ENCODE measurements at places on chromosomes 1 and 21.

DNA sequence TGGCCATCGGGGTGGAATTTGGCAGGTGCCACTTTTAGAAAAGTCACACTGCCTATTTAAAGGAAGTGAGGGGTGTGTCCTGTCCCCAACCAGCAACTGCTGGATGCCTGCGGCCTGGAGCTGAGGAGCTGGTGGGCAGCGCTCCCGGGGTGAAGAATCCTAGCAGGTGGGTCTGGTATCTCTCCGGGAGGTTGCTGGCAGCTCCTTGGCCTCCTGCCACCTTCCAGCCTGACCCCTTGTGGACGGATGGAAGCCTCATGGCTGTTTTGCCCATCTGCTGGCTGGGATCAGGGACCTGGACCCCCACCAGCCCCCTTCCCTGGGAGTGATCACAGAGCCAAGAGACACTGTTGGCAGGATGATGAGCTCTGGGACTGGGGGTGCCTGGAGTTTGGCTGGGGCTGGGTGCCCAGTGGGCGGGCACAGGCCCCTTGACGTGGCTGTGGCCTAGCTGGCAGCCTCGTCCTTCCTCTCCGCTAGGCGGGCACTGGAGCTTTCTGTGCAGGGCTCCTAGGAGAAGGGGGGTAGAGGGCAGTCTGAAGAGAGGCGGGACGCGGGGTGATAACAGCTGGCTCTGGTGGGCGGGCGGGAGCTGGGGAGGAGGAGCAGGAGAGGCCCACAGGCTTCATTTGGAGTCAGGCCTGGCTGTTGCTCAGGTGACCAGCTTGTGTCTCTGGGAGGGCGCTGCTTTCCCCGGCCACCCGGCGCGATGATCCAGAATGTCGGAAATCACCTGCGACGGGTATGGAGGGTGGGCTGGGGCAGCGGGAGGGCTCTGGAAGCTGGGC lies at the start of gene ACOT11:
Gene ACOT11, plus strand, starts transcription at position 628 of the 788 bp plus-strand sequence. Its CDS starts 82 bp downstream, at position 710.
- peak; percentile 62 for DNase-seq

- DNase-seq: no peak
Measured at GRCh38 chr21:35882791-35883240, 177.5 kb downstream of the SETD4 start.

DNA sequence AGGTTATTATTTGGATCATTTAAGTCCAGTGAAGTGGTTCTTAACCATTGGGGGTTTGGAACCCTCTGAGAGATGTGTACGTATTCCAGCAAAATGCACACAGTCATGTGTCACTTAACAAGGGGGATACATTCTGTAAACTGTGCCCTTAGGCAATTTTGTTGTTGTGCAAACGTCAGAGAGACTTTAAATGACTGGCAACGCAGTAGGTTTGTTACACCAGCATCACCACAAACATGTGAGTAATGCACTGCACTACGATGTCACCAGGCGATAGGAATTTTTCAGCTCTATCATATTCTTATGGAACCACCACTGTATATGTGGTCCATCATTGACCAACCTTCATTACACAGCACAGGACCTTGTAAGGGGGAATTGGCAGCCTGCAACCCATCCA lies 11.9 kb downstream of the AHCYL1 start:
- no peak for DNase-seq

DNA sequence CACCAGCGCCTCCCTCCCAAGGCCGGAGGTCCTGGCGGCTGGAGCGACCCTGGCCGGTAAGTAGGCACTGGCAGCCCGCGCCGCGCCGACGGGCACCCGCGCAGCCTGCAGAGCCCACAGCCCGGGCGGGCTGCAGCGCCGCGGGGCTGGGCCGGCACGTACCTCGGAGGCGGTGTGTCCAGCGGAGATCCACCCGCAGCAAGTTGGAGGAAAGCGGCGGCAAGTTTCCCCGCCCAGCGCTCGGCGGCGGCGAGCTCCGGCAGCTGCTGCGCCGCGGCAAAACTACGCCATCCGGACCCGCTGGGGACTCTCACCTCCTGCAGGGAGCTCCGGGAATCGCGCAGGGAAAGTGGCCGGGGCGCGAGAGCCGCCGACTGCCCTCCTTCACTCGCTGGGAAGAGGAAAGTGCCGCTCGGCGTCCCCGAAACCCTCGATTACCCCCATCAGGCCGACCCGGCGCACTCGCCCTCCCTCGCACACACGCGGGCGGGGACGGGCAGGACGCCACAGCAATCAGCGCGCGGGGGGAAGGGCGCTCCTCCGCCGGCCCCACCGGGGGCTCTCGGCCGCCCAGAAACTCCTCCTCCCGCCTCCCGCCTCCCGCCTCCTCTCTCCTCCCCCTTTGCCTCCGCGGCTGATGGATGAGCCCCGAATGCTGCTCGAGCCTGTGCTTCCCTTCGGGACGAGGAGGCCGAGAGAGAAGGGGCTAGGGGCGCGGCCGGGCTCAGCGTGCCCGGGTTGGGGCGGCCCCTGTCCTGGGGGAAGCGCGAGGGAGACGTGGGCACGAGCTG lies at the start of gene TGFBR3:
Gene TGFBR3, minus strand, starts transcription at position 436 of the 791 bp plus-strand sequence. CDS start 24,620 bp downstream, outside the sequence.
- DNase-seq: peak; percentile 71

DNA sequence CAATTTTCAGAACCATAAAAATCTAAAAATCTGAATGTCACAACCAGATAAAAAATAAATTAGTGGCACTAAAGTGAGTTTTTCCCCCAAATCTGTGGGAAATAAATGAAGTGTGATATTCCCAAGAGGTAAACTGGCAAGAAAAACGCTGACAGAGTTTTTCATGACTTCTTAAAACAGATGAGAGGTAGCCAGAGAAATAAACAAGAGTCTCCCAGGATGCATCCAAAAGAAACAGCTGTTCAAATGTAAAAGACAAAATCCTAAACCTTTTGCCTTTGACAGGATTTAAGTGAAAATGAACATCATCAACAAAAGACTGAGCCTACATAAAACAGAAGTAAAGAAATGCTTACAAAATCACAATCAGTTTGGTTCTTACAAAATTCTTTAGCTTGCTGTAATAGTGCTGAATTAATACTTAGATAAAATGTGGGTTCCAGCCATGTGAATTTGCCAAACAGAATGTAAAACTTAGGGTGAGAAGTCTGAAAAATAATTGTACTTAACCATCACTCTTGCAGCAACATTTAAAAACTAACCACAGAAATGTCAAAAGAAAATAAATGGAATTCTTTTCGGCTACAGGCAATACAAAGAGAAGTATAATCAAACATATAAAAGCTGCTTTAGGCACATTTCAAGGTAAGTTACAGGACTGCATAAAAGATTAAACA lies 133.6 kb downstream of the EIF4G3 start:
- no peak for DNase-seq

DNA sequence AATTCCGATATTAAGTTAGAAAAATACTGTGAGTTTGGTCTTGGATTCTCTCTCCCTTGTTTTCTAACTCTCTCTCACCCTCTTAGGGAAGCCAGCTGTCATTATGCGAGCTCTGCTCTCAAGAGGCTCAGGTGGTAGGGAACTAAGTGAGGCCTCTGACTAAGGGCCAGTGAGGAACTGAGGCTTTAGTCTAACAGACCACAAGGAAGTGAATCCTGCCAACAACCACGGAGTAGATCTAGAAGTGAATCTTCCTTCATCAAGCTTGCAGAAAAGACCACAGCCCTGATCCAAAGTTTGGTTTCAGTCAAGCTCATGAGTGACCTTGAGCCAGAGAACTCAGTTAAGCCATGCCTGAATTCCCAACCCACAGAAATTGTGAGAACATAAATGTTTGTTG lies 180.1 kb upstream of the PRMT6 start:
- no peak for DNase-seq

- DNase-seq: no peak
Measured at GRCh38 chr1:37284053-37284452, 190.3 kb upstream of the ZC3H12A start.

DNA sequence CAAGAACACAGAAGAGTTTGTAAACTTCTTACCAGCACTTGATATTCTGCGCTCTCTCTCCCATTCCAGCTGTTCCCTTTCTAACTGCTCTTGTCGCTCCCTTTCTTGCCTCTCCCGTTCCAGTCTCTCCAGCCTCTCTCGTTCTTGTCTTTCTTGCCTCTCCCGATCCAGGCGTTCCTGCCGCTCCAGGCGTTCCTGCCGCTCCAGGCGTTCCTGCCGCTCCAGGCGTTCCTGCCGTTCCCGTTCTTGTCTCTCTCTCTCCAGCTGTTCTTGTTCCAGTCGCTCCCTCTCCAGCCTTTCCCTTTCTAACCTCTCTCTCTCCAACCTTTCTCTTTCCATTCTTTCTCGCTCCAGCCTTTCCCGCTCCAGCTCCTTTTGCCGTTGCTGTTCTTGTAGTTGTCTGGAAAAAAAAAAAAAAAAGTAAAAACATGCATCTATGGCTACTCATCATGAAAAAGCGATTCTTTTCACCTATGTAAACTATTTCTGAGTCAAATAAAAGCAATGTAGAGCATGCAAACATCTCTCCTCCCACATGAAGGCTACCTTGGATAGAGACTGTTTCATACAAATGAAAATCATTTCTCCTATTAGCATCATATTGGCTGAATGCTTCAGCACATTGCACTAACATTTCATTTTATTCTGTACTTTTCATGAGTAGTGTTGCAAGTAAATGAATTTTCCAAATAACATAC lies 91.5 kb upstream of the LBR start:
- DNase-seq: no peak

- no peak for DNase-seq
Measured at GRCh38 chr1:10529091-10529490, 54.3 kb downstream of the PEX14 start.

- no peak for DNase-seq
Measured at GRCh38 chr1:232878086-232878485, 72.3 kb upstream of the NTPCR start.

DNA sequence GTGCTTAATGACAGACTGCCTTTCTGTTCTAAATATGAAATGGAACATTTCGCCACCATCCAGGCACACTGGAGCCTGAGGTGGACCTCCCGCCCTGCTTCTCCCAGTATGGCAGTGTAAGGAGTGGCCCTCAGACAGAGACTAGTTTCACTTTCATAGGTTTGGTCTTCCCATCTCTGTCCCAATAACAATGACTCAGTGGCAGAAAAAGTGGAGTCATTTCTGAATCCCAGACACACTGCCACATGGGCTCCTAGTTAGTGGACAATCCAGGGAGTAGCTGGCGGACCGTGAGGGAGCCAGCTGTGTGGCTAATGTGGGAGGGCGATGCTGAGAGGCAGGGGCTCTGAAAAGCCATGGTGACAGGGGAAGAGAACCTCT lies 95.6 kb upstream of the TSPAN2 start:
- DNase-seq: no peak

- DNase-seq: no peak
Measured at GRCh38 chr1:224047538-224047937, 66.4 kb upstream of the FBXO28 start.

DNA sequence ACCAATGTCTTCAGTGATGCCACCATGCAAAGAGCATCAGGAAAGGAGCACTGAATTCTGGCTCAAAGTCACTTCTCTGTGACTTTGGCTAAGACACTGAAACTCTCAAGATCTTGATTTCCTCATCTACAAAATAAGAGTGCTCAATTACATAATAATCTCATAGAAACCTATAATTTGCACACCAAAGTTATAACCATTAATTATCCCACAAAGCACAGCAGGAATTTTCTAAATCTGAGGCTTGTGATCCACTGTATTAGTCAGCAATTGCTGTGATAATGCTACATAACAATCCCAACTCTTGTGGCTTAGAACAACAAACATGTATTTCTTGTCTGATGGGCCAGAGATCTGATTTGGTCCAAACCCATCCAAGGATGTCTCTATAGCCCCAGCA lies 108.7 kb downstream of the PSMG1 start:
- DNase-seq: no peak

GRCh38 chr1:188642704-188643103 lies 1814.0 kb downstream of the PLA2G4A start:
- no peak for DNase-seq

GRCh38 chr1:221439747-221440501 lies 302.0 kb downstream of the DUSP10 start:
- DNase-seq: no peak

DNA sequence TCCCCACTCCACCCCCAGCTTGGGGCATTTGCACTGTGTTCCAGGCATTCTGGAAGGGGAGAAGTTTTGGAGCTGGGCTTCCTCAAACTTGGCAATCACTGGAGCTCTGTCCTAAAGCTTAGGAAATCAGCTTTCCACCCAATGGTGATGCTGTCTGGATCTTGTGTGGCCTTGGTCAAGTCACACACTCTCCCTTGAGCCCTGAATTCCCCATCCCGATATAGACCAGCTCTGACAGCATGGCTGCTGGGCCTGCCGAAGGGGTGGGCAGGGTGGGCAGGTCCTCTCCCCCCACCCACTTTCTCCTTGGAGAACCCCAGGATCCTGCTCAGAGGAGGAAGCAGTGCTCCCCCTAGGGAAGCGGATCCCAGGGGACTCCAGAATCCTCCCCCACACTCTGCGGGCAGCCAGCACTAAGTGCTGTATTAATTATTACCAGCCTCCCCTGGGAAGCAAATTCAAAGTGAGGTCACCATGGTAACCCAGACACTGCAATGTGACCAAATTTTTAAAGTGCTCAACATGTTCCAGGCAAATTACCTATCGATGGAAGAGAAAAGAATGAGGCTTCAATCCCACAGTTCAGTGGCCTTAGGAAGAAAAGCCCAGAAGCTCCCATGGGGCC lies 21.3 kb upstream of the LDLRAP1 start:
- DNase-seq: no peak

GRCh38 chr1:221392453-221392852 lies 349.4 kb downstream of the DUSP10 start:
- no peak for DNase-seq

- DNase-seq: no peak
Measured at GRCh38 chr1:161952607-161953172, 71.0 kb downstream of the OLFML2B start.

GRCh38 chr1:160399544-160400222 lies 681 bp upstream of the VANGL2 start:
- DNase-seq: no peak

DNA sequence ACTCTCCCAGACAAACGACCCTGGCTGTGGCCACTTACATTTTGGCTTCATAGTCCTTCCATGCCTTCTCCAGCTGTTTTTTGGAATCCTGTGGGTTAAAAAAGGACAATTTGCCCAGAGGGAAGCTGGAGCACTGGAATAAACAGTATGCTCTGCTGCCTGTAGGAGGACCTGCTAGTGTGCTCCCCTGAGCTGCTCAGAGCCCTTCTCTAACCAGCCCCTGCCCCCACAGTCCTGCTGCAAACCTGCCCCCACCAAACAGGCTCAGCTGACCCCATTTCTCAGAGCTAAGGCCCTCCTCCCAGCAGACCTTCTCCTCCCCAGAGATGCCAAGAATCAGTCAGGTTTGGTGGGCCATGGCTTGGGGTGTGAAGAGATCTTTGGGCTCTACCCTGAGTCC lies 26.9 kb upstream of the TCEA3 start:
- no peak for DNase-seq

DNA sequence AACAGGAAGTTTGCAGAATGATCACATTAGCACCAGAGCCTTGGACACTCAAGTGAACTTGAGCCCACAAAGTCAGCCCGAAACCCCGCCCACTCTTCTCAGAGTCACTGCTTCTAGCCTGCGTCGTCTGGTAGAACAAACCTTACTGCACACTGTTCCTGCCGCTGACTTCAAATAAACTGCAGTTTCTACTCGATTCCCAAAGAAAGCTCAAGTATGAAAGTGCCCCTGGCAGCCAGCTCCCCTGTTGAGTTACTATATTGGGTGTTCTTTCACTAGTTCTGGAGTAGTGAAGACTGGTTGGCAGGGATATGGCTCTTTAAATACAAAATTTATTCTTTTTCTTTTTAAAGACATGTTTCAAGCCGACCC lies 164.7 kb downstream of the GALNT2 start:
- no peak for DNase-seq
